ENCODE measurements at places on chromosomes 11 and 22.

DNA sequence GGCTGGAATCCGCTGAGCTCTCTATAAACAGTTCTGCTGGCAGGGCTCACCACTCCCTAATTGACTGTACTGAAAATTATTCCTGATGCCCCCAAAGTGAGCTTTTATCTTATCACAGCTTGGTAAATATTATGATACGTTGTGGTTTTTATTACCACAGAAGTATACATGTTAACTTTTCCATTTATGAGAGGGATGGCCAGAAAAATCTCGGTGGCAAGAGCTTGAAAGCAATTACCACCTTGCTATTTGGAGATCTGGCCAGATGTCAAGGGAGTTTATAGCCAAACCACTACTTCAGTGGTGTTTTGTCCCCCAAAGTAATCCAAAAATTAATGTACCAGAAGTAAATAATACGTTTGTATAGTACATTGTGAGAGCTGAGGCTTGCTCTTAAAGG, 75.4 kb upstream of the RCN1 start:
- no peak for DNase-seq

- peak; percentile 16 for DNase-seq
Observed at GRCh38 chr11:34052608-34053160, 1.2 kb downstream of the CAPRIN1 start.

DNA sequence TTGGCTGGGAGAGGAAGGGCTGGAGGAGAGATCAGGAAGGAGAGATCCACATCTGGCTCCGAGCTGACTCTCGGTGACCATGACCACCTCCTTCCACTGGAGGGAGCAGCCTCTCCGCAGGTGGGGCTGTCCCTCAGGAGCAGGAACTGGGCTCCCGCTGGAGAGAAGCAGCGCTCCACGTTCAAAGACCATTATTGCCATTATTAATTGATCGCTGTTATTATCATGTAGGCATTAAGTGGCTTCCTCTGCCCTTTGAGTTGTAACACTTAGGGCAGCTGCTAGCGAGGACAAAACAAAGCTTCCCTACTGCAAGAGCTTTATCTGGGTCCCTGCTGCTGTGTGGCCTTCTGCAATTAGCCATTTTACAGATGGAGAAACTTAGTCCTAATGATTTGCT, 251.9 kb downstream of the ST3GAL4 start:
- DNase-seq: no peak

DNA sequence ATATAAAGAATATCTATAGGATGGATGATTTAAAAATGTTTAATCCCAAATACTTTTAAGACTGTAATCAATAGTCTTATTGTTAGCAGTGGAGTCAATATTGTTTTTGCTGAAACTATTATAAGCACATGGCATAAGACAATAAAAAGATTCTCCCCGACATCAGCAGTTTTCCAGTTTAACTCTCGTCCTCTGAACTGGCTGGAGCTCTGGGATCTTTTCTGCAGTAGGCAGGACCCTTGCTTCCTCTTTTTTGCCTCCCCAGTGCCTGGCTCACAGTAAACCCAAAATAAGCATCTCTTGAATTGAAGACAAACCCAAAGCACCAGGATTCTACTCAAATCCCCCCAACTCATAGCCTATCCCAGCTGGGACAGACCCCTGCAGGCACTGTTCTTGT, 32.9 kb downstream of the KCNJ1 start:
- DNase-seq: no peak

DNA sequence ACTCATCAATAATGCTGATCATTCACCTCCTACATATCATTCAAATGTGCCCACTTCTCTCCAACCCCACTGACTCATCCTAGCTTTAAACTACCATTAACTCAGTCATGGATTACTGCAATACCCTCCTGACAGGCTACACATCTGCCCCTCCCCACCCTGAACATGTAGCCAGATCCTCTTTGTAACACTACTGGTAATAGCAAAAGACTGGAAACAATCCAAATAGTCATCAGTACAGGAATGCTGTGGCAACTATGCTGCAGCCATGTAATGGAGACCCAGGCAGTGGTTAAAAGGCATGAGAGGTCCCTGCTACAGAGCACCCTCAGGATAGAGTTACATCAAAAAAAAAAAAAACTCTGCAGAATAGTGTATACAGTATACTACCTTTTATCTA, 16.6 kb downstream of the SLC43A3 start:
- no peak for DNase-seq

All from stimulated activated CD8-positive, alpha-beta memory T cell treated with anti-CD3 and anti-CD28 coated beads, Interleukin-15, amount 100 ng/mL, for 24 hours (primary cell).